LoVo (cell line): ENCODE measurements at places on chromosomes 4 and X.

DNA sequence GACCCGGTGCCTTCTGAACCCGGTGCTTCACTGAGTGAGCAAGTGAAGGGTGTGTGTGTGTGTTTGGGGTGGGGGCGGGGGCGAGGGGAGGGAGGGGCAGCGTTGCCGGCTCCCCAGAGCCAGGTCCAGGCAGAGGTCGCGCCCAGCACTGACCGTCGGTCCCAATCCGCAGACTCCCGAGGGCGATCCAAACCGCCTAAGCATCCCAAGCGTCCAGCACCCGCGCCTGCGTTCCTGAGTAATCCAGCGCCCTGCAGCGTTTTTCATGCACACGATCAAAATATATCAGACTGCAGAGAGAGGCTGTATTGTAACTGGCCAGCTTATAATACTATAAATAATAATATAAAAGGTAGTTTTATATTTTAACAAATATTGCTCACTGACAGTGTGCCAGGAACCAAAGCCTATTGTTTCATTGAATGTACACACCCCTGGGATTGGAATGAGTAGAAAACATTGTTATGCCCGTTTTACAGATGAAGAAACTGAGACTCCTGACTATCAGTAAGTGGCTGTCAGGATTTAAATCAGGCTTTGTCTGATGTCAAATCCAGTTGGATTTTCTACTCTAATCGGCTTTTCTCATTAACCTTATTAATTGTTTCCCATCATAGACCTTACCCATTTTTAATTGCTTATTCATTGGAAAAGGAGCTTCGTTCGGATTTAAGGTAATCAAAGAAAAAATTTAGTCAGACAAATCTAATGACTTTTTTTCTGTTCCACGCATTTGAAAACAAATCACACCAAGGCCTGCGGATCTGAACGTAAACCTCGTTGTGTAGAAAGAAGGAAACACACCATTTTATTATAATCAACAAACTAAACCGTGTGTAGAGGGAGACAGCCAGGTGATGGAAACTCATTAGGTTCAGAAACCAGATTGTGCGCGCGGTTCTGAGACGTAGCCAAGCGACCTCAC is 4.0 kb upstream of the NKX3-2 start:
- DNase-seq = peak; percentile 8

- DNase-seq = no peak
Observed at GRCh38 chrX:126820700-126821420, 1.3 kb downstream of the PRR32 start.

DNA sequence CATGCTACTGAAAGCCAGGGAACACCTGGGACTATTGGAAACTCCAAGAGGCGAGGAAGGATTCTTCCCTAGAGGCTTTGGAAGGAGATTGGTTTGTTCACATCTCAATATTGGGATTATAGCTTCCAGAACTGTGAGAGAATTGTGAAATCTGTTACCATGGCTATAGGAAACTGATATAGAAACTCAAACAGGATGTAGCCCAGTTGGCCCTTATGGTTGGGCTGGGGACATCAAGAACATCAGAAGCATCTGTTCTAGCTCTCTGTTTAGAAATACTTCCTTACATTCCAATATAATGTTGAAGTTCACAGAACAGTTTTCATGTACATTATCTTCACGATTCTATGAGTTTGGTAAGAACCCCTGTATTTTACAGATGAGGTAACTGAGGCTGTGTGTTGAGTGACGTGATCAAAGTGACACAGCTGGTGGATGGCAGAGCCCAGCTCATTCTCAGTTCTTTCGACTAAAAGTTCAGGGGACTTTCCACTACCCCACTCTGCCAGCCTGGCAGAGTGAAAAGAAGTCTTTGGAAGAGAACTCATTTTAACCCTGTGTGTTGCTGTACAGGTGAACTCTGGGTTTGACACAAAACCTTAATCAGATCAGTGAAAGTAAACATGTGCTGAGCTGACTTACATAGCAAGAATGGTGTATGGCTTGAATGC is 183.0 kb downstream of the GBA3 start:
- DNase-seq = no peak

DNA sequence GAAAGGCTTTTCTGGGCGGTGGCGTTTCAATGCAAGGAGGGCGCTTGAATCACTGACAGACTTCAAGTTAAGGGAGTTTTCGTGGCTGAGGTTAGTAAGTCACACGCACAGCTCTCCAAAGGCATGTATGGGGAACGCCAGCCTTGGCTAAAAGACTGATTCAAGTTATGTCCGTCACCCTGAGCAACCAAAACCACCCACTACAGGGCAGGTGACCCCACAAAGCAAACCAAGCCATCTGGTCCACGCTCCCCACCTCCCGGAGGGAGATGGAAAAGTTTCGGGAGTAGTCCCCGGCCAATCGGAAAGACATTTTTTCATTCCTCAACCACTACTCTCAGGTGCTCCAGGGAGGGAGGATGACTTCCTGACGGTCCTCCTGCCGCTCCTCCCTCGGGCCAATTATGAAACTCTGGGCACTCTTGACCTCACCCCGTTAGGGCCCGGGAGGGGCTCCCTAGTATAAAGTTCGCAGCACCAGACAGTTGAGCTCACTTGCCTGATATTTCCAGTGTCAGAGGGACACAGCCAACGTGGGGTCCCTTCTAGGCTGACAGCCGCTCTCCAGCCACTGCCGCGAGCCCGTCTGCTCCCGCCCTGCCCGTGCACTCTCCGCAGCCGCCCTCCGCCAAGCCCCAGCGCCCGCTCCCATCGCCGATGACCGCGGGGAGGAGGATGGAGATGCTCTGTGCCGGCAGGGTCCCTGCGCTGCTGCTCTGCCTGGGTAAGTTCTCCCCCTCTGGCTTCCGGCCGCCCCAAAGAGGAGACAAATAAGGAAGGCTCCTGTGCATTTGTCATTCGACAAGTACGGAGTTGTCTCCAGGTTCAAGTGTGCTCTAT is at the start of gene EREG:
TSS of gene EREG (plus strand) at position 494 of the 840 bp plus-strand sequence. CDS start at position 658, 164 bp downstream.
- DNase-seq = peak; percentile 82

- DNase-seq = peak; percentile 20
Observed at GRCh38 chr4:95108883-95109421, 351.2 kb downstream of the BMPR1B start.
